ENCODE measurements at places on chromosomes 5 and 9.

DNA sequence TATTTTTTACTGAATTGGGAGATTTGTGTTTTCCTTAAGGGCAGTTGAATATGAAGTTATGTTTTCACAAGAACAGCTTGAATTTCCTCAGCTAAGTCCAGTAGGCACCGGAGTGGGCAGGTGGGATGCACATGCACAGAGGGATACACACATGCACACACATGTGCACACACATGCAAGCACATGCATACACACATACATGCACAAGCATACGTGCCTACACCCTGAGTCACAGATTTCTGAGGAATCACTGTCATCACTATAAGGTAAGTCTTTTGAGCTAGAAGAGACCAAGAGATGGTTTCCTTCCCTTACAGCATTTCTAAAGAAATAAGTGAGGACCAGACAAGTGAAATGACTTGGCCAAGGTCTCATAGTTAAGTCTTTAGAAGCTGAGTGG, 8.7 kb downstream of the ENTREP1 start:
- no peak for DNase-seq

- peak; percentile 20 for DNase-seq
Measured at GRCh38 chr9:20619487-20620200, 2.7 kb downstream of the MLLT3 start.

GRCh38 chr9:35611230-35611797, 6.3 kb downstream of the TESK1 start:
- peak; percentile 40 for DNase-seq

GRCh38 chr5:171823269-171823668, 37.7 kb downstream of the SMIM23 start:
- DNase-seq = no peak

GRCh38 chr5:14245132-14245925, 102.2 kb downstream of the TRIO start:
- DNase-seq = no peak

DNA sequence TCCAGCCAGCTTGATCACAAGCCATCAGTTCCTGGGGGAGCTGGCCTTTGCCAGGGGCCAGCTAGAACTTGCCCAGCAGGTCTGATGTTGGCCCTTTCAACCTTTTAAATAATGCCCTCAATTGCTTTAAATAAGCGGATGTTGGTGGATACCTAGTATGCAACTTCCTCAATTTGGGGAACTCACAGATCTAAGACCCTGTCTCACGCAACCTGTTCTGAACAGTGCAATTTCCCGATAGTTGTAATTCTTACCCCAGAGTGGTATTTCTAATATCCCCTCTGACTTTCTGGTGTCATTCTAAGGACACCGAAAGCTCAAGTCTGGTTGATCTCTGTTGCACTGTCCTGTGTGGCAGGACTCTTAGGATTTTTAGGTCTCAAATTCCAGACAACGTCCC, 23.1 kb downstream of the GALNT12 start:
- no peak for DNase-seq

- DNase-seq = no peak
Measured at GRCh38 chr5:125109816-125110215, 363.4 kb upstream of the ZNF608 start.

- no peak for DNase-seq
Measured at GRCh38 chr5:98767581-98767980, 5.9 kb upstream of the RGMB start.

DNA sequence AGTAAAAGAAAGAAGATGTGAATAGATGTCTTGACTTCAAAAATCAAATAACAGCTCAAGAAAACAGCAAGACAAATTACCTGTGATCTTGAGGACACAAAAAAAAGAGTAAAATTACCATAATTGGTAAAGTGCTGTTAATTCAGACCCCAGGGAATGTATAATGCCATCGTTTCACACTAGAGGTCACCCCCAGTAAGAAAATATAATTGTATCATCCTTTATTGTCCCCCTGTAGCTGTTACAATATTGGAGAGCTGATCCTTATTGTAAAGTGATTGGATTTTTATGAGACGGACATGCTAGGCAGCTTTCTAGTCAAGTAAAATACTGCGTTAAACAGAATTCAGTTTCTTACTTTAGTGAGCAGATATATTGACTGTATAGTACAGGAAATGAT, 377.0 kb downstream of the TLE1 start:
- no peak for DNase-seq

- no peak for DNase-seq
Measured at GRCh38 chr9:17330097-17330496, 195.3 kb downstream of the CNTLN start.

GRCh38 chr9:15329539-15330109, 22.6 kb upstream of the TTC39B start:
- no peak for DNase-seq

DNA sequence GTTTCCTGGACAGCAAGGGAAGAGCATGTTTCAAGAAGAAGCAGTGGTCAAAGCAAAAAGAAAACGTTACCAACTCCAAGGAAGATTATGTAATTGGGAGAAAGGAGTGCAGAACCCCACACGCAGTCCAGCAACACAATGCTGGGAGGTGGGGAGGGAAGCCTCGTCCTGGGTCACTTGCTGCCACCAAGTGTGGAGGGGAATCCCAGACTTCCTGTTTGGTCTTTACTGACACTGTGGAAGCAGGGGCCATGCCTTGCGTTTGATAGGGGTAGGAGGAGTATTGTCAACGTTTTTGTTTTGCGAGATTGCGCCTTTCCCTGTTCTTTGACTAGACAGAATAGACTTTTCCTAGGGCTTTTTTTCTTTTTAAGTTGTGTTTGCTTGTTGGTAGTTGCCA, 421.0 kb downstream of the KDM4C start:
- peak; percentile 31 for DNase-seq

- DNase-seq = no peak
Measured at GRCh38 chr9:22238809-22239684, 207.6 kb upstream of the DMRTA1 start.
